ENCODE measurements at places on chromosomes 6 and 20. TPM values are rescaled to one million over a fixed set of nuclear protein-coding genes. Genes with fewer than 3 reads are reported as not detected.

The ADGRB3 gene
- 5.1 TPM for total RNA-seq

DNA sequence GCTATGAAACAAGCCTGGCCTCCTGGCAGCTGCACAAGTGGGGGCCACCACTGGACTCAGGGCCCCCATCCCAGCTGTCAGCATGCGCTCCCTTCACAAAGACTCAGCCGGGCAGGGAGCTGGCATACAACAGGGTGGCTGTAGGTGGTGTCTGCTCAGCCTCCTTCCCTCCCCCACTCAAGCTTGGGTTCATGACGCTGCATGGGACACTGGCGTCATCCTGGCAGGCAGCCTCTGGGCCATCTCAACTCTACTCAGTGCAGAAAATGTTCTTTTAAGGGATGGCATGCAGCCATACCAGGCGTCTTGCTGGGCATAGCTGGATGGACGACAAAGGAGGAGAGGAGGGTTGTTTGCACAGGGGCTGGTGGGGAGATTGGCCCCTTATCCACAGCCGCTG, 30.5 kb downstream of the SAYSD1 start:
- peaks cover 34% of the 10 kb centered on the region for H3K27me3 ChIP-seq
- peaks cover 11% of the 10 kb centered on the region for H3K4me1 ChIP-seq
- no peak overlapping the region for H3K27ac ChIP-seq
- H3K4me3 ChIP-seq: no peak overlapping the region

The HSPA1L gene
- total RNA-seq: 1.5 TPM

The SEC63 gene
- total RNA-seq: 114 TPM

The NTSR1 gene
- total RNA-seq: not detected

The TOX2 gene
- total RNA-seq: 3.3 TPM

The DACT2 gene
- 0.43 TPM for total RNA-seq

DNA sequence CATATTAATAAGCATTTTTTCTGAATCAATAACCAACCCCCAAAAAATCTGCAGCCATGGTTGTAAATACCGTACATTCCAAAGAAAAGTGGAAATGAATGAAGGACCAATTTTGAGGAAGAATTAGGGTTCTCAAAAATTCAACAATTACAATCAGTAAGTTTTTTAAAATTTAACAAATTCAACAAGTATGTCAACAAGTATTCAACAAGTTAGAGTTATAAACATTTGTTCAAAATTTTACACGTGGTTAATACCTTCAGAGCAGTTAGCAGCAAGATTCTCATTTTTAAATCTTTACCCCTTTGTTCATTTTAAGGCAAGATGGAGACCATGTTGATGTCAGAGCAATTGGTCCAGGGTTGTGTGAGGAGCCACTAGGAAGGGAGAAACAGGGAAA, 27.6 kb upstream of the ANKEF1 start:
- no peaks in the 10 kb centered on the region for H3K27me3 ChIP-seq
- no peak overlapping the region for H3K27ac ChIP-seq
